ENCODE measurements at places on chromosomes 3 and 15.
A peak's percentile ranks its signal among the peaks of the same experiment; 100 is the strongest.

DNA sequence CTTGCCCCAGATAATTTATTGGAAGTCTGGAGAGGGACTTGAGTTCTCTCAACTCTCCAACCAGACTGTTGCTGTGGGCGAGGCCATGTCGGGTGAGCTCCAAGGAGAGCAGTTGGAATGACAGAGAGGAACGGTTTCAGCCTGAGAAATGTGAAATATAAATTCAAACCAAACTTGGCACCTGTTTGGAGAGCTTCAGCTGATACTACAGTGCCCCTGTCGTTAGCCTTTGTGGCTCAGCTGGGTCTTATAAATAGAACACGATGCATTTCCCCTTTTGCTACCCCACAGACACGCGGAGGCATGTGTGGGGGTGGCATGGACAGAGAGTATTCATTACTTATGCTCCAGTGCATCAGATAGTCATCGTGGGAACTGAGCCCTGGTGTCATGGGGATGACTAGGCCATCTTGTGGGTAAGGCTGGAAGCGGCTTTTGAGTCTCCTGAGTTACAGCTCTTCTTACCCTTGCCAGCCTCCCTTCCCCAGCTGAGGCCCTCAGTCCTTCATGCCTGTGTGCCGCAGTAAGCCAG lies 15.6 kb downstream of the SMAD3 start:
- no peak for DNase-seq

GRCh38 chr3:152444029-152444641 lies 175.4 kb downstream of the MBNL1 start:
- DNase-seq, result no peak

GRCh38 chr3:156812521-156813335 lies 13.4 kb upstream of the LEKR1 start:
- no peak for DNase-seq

DNA sequence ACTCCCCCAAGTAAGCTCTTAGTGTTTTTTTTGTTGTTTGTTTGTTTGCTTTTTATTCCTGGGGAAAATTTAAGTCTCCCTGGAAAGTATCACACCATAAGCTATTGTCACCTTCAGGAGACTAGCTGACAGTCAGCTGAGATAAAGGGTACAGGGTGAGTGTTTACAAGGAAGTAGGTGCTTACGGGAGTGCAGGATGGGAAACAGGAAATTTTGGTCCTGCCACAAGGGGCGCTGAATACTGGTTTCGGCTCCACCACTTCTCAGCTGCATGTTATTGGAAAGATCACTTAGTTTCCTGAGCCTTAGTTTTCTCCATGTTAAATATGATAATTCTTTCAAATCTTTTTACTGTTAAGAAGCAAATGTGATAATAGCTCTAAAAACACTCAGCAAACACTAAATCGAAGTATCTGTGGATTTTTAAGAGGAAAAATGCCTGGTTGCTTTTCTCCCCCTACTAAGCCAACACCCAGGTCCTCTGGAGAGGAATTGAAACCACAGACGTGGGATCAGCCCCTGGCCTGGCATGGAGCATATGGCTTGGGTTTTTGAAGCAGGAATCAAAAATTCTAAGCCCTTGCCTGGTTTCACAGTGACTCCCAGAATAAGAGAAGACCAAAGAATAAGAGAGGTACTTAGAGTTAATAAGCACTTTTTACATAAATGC lies 90.7 kb downstream of the SCN11A start:
- DNase-seq, result peak; percentile 2

DNA sequence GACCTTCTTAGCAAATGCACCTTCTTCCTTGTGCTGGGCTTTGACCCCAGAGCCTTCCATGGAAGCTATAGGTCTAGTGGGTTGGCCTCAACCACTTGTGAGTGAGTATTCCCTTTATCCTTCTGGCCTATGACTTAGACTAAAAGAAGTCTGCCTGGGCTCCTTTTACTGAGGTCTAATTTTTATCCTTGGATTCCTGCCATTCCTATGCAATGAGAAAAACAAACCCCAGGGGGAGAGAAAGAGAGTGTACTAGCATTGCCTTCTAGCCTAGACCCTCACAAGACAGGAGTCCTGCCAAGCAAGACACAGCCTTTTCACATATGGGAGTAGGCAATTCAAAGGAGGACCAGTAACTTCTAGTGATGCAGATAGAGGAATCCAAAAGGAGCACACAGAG lies 155.4 kb downstream of the PPM1L start:
- no peak for DNase-seq

DNA sequence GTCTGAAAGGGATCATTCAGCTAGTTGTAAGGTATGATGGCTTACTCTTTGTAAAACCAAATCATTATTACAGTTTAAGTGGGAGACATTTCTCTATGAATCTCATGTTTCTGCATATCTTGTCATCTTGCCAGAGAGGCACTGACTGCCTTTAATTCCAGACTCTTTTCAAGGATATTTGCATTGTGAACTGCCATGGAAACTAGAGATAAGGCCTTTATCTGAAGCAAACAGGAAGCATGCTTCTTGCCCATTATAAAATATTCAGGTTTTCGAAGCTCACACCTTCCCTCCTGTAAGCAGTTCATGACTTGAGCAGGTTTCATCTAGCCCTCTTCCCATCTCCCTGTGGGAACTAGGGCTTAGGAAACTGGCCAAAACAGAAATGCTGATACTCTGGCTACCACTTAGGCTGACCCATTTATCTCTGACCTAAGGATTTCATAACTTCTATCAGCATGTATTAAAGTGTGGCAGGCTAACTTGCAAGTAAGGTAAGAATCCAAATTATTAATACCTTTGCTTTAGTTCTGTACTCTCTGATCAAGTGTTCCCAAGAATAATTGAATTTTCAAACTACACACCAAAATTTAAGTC lies 326.6 kb upstream of the ALCAM start:
- DNase-seq, result no peak

- no peak for DNase-seq
These were observed 154.5 kb upstream of the TSC22D2 start for GRCh38 chr3:150253622-150254021.

DNA sequence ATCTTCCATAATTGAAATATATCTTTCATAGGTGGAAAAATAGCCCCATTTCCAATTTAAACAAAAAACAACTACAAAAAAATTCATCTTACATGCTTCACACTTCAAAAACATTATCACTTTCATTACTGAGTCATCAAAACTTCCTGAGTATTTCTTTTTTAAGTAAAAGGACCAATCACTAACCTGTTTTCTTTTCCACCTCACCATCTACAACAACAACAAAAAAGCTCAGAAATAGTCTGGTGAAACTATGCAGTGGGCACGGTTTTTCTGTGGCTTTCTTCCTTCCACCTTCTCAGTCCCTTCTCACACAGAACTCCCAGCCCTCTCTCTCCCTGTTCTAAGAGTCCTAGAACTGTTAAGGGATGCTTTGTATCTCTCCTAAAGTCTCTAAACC lies 20.3 kb upstream of the TNIK start:
- DNase-seq, result no peak

DNA sequence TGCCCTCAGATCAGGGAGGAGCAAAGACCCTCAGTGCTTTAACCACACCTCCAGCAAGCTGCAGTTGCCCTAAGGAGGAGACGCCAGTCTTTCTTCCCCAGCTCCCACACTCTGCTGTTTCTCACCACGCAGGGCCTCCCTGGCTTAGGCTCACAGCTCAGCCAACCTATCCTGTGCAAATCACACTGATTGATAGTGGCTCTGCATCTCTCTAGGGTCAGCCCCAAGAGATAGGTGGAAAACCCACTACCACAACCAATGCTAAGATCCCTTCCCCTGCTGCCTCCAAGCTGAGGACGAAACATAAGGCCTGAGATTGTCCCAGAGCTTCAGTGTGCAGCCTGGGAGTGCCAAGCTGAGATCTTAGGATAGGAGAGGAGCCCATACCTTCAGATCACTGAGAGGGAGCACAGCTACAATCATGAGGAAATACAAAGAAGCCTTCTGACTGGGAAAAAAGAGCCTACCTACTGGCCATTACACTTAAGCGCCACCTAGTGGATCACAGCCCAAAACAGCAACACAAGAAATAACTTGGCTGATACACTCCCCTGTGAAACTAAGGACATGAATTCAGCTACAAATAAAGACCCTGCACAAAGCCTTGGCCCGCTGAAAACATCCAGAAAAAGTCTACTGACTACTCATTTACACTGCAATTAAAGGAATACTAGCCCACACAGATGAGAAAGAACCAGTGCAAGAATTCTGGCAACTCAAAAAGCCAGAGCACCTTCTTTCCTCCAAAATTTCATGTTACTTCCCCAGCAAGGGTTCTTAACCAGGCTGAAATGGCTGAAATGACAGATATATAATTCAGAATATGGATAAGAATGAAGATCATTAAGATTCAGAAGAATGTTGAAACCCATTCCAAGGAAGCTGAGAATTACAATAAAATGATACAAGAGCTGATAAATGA lies 271.5 kb upstream of the DCBLD2 start:
- DNase-seq, result no peak

GRCh38 chr3:128226795-128227395 lies 73.6 kb downstream of the EEFSEC start:
- DNase-seq, result peak; percentile 5

- DNase-seq, result no peak
These were observed 13.9 kb upstream of the VGLL3 start for GRCh38 chr3:87004883-87005282.

GRCh38 chr3:42704136-42704841 lies 1.7 kb upstream of the HHATL start:
- DNase-seq, result no peak

DNA sequence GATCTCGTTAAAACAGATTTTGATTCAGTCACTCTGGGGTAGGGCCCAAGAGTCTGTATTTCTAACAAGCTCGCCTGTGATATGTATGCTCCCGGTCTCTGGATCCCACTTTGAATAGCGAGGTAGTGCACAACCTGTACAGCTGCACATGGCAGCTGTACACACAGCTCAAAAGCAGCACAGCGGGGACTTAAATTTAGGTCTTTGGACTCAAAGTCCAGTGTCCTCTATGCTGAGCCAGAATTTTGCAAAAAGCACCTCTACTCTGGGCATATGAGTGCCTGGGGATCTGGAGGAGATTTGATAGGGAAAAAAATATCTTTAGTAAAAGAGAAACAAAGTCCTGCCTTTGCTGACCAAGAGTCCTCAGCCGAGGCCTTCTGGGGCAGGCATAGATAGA lies 83.1 kb downstream of the HMG20A start:
- no peak for DNase-seq

GRCh38 chr3:130728037-130728436 lies 18.6 kb downstream of the PIK3R4 start:
- DNase-seq, result no peak

- no peak for DNase-seq
These were observed 1.5 kb upstream of the TM4SF19 start for GRCh38 chr3:196339493-196340254.

DNA sequence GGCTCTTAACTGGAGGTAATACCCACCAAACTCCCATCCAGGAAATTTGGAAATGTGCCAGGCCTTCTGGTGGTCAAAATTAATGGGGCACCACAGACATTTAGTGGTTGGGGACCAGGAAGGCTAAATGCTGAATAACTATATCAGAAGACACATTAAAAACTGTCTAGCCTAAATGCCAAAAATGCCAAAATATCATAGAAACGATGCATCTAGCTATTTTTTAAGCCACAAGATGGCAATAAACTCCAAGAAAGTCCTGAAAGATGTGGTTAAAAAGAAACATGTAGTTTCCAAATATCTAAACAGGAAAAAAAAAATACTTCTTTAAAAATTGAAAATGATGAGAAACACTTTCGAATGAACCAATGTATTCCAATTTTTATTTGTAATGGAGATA lies 19.9 kb downstream of the CCDC14 start:
- no peak for DNase-seq

DNA sequence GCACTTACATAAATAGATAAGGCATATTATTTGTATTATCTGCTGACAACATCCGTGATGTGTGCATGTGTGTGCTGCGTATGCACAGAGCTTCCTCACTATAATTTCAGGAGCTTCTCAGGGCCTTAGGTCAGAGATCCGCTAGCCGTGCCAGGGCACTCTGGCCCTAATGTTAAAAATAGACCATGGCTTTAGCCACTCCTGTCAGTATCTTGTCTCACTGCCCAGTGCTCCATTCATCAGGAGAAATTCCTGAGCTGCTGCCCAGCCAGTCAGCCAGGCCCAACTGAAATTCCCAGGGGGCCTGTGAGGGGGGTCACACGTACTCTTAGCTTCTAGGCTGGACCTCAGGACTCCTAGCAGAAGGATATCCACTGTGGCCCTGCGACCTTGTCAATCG lies 70.0 kb upstream of the ABHD2 start:
- DNase-seq, result no peak

- DNase-seq, result no peak
These were observed 8.7 kb downstream of the KIF7 start for GRCh38 chr15:89646416-89647141.

GRCh38 chr15:45641999-45642932 lies 7.4 kb downstream of the SQOR start:
- no peak for DNase-seq

GRCh38 chr3:149717391-149718056 lies 34.8 kb downstream of the COMMD2 start:
- DNase-seq, result peak; percentile 9

- no peak for DNase-seq
These were observed 26.0 kb downstream of the UBE2E1 start for GRCh38 chr3:23831517-23832394.

- DNase-seq, result no peak
These were observed 730.1 kb upstream of the NR2F2 start for GRCh38 chr15:95600367-95600766.
